ENCODE measurements at places on chromosomes 3 and 15. TPM values are rescaled to one million over a fixed set of nuclear protein-coding genes. Genes with fewer than 3 reads are reported as not detected.

CLDN11 gene
- total RNA-seq, result 195 TPM

MASP1 gene
- total RNA-seq, result 214 TPM

IL17RC gene
- 46.4 TPM for total RNA-seq

HHATL gene
- not detected for total RNA-seq

TM4SF18 gene
- not detected for total RNA-seq

LRRC31 gene
- total RNA-seq, result not detected

MORF4L1 gene
- 405 TPM for total RNA-seq

FAM3D gene
- total RNA-seq, result not detected

ITGA11 gene
- 57.8 TPM for total RNA-seq

HGD gene
- total RNA-seq, result 0.14 TPM

TNFSF10 gene
- 0.22 TPM for total RNA-seq

LRRC15 gene
- total RNA-seq, result 0.22 TPM

SLC24A5 gene
- not detected for total RNA-seq

CD86 gene
- total RNA-seq, result not detected

FGF12 gene
- total RNA-seq, result not detected

AHSG gene
- not detected for total RNA-seq

FAM43A gene
- 96.5 TPM for total RNA-seq

EIF4E3 gene
- 1.8 TPM for total RNA-seq

CDHR4 gene
- total RNA-seq, result not detected

Data from placental pericyte (primary cell).